ENCODE measurements at places on chromosomes 5 and 9.

GRCh38 chr9:97905228-97905627 lies 17.1 kb downstream of the TRMO start:
- no peak for DNase-seq

DNA sequence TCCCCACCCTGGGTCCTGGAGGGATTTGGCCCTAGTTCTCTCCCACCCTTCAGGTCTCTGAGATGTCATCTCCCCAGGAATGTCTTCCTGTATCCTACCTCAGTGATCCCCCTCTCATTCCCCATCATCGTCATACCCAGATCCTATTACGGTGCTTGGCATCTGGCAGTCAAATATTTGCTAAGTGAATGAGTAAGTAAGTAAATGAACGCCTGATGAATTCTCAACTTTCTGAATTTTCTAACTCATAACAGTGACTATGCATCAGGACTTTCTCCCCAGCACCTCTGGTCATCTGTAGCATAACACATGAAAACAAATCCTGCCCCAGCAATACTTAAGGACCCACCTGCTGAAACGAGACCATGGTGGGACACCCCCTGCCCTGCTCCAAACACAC lies 244.2 kb downstream of the EBF1 start:
- no peak for DNase-seq

DNA sequence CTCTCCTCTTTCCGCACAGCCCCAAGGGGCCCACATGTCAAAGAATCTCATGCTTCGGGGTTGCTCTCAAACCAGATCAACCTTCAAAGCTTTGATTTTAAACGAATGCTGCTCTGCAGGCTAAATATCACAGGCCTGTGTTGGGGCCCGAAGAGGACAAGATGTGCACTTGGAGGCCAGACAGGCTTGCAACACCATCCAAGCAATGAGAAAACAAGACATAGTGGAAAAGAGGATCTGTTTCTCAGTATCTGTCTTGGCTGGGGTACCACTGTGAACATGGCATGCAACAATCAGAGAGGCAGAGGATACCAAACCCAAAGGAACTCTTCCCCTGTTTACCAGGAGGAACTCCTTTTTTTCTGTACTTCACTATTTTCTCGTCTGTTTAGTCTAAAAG lies 321.8 kb downstream of the SLIT3 start:
- DNase-seq, result no peak

GRCh38 chr5:151569132-151570046 lies 21.7 kb downstream of the FAT2 start:
- DNase-seq, result no peak

DNA sequence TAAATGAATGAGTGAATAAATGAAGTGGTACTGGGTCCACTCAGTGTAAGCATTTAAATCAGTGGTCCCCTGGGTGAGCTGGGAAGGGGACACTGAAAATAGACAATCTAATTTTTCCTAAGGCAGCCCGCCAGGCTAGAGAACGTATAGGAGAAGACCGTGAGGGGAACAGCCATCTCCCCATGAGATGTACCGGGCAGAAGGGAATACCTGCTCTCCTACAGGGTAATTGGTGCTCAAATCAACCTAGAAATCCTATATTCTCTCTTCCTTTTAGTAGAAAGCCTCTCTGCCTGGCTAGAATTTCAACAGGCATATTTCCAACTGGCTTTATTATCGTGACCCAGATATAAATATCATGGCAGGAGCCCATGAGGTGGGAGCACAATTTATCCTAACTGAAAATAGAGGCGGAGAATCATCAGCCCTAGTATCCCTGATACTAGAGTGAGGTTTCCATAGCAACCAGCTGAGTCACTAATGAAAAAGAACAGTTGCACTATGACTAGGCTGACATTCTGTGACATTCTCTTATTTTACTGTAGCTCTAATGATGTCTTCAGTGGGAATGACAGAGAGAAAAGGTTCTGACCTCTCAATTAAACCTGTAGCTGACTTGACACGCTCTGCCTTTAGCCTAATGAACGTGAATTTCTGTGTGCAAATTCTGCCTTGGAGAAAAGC lies 96.5 kb upstream of the CAST start:
- DNase-seq, result peak; percentile 71

GRCh38 chr5:133870661-133871060 lies 97.8 kb downstream of the C5orf15 start:
- DNase-seq, result no peak

DNA sequence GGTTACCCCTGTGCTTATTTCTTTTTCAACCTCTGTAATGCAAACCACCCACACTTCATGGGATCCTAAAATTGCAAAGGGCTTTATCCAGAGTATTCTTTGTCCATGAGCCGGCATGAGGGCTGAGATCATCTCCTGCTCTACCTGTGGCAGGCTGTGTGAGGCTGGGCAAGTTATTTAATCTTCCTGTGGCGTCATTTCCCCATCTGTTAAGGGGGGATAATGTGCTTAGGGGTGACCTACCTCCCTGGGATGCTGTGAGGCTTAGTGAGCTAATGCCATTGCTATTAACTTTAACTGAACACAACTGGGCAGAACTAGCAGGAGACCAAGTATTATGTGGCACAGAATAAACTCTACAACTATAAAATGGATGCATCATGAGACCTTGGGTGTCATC lies 17.0 kb downstream of the FRMPD1 start:
- DNase-seq, result no peak

DNA sequence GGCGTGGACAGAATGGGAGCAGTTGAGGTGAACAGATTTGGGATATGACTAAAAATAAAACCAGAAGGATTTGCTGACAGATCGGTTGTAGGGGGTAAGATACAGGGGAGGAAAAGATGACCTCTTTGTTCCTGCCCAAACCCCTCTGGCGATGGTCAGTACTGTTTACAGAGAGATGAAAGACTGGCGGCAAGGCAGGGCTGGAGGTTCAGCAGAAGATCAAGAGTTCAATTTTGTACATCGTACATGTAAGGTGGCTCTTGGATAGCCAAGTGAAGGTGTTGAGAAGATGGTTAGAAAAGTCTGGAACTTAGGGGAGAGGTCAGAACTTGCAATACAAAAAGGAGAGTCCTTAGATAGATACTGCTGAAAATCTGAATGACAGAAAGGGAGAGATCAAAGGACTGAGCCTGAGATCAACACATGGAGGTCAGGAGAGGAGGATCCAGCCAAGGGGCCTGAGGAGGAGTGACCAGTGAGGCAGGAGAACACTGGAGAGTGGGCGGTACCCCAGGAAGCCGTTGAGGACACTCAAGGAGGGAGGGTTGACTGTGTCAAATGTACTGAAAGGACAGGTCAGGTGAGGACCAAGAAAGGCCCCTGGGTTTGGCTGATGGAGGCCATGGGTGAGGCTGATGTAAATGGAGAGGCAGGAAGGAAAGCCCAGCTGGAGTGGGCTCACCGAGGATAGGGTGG lies 7.1 kb downstream of the IL4 start:
- no peak for DNase-seq

DNA sequence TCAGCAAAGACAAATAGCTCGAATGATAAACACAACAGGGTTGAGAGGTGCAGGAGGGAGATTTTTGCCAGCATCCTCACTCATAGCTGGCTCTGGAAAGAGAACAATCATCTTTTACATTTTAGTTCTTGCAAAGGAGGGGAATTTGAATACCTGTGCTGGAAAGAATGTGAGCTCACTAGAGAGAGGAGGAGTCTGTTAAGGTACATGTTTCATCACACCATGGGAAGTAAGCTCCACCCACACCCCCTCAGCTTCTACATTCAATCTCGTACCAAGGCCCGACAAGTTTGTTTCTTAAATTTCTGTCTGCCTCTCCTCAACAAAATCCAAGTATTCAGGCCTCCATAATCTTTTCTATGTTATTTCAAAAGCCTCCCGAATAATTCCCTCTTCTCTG lies 254.6 kb downstream of the BRINP1 start:
- DNase-seq, result peak; percentile 53

GRCh38 chr9:27361492-27361891 lies 64.5 kb upstream of the EQTN start:
- DNase-seq, result no peak

- DNase-seq, result no peak
Measured at GRCh38 chr5:68269820-68270219, 54.3 kb downstream of the PIK3R1 start.

DNA sequence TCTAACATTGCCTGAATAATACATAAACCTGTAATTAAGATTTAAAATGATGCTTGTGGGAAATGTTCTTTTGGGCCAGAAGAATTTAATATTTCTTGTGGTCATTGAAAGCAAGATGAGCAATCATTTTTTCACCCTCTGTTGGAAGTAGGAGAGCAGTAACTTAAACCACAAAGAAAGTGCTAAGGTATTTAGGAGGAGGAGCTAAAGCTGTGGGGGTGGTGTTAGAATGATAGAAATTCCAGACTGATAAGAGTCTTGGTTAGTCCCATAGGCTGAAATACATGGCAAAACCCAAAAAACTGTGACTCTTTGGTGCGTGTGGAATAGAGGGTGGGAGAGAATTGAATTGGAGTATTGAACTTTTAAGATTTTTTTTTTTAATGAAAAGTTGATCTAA lies 247.0 kb downstream of the YTHDC2 start:
- no peak for DNase-seq

GRCh38 chr5:32711681-32712480 lies 760 bp downstream of the NPR3 start:
- DNase-seq, result no peak

- no peak for DNase-seq
Measured at GRCh38 chr9:137784046-137784445, 93.5 kb upstream of the CACNA1B start.

- no peak for DNase-seq
Measured at GRCh38 chr9:15492485-15493150, 18.2 kb downstream of the PSIP1 start.

DNA sequence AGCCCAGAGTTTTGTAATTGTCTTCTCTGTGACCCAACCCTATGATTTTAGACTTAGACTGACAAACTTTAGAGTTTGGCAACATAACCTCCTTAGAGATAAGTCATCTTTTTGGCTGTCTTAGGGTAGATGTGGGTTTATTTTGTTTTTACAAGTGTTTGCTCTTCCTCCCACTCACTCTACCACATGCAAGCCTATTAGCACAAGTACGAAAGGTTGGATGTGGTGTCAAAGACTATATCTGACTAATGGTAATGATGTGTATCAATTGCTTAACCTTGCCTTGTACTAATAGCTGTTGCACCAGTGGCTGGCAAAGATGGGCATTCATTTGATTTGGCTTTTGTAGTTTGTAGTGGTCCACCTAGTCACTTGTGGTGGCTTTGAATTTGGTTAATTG lies 46.5 kb downstream of the SLC25A46 start:
- DNase-seq, result no peak

GRCh38 chr5:9782826-9783560 lies 152.8 kb upstream of the TAS2R1 start:
- DNase-seq, result no peak

DNA sequence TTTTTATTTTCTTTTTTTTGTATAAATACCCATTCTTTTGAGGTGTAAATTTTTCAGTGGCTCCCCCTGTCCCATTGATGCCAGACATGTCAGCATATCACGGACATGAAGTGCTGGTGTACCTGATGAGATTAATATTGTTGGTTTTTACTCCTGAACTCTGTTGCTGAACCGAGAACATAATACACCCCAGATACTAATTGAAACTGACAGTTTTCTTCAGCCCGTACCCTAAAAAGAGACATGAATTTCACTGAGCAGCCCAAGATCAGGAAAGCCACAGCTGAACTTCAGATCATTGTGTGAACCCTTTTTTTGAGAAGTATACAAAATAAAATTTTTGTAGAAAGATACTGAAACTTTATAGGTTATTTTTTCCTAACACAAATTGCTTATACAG lies 75.7 kb downstream of the PRDM9 start:
- DNase-seq, result no peak

DNA sequence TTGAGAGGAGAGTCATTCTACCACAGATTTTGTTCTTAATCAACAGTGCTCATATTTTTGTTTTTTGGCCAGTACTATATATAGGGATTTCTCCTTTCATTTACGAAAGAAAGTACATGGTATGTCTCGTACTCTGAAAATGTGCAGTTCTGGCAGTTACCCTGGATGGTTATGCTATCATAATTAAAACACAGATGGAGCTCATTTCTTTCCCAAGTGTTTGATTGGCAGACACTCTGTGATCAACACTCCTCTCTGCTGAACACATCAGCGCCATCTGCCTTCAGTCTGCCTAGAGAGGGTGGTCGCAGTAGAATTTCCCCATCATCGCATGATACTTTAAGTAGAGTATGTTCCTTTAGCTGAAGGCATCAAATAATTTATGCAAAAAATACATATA lies 64.5 kb downstream of the PAM start:
- peak; percentile 93 for DNase-seq

- DNase-seq, result no peak
Measured at GRCh38 chr5:173454736-173455598, 126.8 kb upstream of the STC2 start.

DNA sequence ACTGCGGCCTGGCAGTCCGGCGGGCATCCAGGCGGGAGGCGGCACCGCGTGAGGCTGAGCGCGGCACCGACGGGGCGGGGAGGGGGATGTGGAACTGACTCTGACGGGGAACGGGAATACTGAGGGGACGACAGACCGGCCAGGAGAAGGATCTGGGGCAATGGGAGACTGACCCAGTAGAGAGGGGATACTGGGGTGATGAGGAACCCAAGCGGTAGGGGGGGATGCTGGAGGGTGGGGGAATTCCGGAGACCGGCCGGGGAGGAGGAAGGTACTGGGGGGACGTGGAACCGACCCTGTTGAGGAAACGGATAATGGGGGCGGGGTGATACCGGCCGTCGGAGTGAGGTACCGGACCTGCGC lies 423 bp downstream of the IPPK start:
- DNase-seq, result no peak

DNA sequence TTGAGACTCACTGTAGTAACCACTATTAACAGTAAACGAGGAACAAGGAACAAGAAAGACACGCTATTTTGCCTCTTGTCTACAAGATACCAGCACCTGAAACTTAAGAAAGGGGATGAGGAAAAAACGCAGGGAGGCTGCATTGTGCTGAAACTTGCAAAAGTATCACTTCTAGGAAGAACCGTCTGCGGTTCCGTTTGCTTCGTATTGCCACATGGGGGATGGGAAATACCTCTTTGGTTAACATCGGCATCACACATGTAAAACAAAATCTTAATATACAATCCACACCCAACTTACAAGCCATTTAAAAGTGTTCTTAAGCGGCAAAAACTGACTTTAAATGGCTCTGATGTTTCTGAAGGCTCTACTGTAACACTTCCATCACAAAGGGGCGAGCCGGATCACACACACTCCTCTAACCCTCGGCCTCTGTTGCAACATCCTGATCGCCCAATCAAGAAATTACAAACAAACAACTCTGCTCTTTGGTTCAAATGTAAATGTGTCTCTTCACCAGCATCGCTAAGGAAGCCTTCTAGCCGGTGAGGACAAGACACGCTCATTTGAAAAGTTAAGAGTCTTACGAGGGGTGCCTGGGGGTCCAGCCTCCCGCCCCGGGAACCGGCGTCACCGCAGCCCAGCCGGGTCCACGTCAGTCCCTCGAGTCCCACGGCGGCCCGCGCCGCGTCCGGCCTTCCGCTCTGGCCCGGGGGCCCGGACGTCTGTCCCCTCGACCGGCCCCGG lies 621 bp downstream of the SEC16A start:
- no peak for DNase-seq

DNA sequence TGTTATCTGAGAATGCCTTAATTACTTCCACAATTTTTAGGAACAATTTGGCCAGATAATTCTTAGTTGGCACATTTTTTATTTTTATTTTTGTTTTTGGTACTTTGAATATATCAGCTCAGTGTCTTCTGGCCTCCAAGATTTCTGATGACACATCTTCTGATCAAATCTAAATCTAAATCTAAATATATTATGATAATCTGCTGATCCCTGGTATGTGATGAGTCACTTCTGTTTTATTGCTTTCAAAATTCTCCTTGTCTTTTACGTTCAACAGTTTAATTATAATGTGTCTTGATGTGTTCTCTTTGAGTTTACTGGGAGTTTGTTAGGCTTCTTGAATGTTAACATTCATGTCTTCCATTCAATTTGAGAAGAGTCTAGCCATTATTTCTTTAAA lies 436.8 kb downstream of the CDH9 start:
- DNase-seq, result no peak
